NCI-H526 treated with DMSO at 0.1 percent for 48 hours (cell line): ENCODE measurements at places on chromosomes 1 and 21.

- DNase-seq: no peak
Observed at GRCh38 chr1:9860887-9861286, 37.1 kb upstream of the CLSTN1 start.

GRCh38 chr1:160226623-160227022, 21.4 kb downstream of the PEA15 start:
- no peak for DNase-seq

- no peak for DNase-seq
Observed at GRCh38 chr21:41328660-41329607, 12.3 kb downstream of the FAM3B start.

GRCh38 chr1:31605908-31606427, 11.5 kb upstream of the HCRTR1 start:
- DNase-seq: no peak

DNA sequence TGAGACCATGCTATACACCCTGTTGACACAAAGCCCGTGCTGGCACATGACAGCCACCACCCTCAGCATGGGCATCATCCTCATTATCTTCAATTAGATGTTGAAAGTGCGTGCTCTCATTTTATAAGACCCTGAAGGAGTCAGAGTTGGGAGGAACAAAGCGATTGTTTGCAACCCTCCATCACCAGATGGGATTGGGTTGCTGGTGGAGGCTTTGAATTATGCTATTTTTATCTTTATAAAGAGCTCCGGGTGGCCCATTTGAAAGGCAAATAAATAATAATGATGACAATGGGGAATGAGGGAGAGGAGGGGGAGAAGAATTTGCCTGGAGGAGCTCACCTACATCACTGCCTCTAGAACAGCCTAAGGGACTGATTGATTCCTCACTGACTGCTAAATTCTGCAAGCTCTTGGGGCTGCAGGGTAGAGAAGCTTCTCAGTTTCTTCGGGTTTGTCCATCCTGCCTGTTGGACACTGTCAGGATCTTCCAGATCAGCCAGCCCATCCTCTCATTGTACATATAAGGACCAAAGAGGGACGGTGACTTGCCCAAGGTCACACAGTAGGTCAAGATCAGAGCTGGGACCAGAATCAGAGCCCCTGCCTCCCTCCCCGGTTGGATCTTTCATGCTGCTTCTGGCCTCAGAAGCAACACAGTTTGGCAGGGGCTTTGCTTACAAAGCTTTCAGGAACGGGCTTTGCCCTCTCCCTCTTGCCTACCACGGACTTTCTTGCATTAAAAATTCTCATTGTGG, 130.9 kb upstream of the ZBTB40 start:
- peak; percentile 81 for DNase-seq
